Activated naive CD8-positive, alpha-beta T cell treated with anti-CD3 and anti-CD28 coated beads, Interleukin-2, amount 50 U/mL, for 16 hours (primary cell): ENCODE measurements at places on chromosomes 12 and 14.

DNA sequence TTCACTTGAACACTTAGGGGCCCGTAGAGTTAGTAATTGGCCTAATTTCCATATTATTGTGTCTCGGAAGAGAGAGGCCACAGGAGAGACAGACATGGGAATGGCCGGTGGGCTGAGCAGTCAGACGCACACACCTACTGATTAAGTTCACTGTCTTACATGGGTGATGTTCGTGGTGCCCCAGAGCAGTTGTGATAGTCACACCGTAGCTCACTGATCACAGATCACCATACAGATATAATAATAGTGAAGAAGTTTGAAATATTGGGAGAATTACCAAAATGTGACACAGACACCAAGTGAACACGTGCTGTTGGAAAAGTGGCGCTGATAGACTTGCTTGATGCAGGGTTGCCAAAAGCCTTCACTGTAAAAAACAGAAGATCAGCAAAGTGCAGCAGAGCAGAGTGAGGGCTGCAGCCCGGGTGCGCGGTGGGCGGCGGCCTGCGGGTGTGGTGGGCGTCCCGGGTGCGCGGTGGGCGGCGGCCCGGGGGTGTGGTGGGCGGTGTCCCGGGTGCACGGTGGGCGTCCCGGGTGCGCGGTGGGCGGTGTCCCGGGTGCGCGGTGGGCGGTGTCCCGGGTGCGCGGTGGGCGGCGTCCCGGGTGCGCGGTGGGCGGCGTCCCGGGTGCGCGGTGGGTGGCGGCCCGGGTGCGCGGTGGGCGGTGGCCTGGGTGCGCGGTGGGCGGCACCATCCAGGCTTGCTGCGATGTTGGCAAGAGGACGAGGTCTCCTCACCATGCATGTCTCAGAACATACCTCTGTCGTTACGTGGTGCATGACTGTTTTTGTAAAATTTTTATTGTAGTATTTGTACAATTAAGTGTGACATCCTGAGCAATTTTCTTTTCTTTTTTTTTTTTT, 34.3 kb upstream of the TEX22 start:
- peak; percentile 12 for DNase-seq

GRCh38 chr12:57046086-57046791, 3.7 kb downstream of the MYO1A start:
- DNase-seq: no peak

DNA sequence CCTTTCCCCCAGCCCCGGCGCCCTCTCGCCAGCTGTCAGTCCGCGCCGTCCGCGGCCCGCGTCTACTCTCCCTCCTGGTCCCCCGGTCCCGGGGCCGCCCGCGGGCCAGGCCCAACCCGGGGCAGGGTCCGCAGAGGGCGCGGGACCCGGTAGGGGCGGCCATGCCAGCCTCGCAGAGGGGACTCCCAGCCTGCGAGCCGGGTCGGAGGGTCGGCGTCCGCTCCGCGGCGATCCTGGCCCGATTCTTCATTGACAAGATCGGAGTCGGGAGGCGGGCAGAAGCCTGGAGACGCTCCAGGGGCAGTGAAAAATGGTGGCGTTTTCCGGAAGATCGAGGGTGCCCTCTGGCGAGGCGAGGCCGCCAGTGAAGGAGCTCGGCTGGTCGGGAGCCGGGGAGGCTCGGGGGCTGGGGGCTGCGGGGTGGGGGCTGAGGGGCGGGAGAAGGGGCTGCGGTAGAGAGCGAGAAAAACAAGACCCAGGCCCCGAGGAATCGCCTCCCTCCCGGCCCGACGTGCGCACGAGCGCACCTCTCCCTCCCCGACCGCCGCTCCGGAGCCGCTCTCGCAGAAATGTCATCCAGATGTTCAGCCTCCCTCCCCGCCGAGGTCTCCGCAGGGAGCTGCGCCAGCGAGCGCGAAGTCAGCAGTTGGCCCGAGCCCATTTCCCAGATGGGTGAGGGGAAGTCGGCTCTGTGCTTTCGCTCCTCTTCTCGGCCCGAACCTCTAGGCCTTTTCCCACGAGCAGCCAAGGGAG, 647 bp upstream of the TGFB3 start:
- DNase-seq: peak; percentile 25

DNA sequence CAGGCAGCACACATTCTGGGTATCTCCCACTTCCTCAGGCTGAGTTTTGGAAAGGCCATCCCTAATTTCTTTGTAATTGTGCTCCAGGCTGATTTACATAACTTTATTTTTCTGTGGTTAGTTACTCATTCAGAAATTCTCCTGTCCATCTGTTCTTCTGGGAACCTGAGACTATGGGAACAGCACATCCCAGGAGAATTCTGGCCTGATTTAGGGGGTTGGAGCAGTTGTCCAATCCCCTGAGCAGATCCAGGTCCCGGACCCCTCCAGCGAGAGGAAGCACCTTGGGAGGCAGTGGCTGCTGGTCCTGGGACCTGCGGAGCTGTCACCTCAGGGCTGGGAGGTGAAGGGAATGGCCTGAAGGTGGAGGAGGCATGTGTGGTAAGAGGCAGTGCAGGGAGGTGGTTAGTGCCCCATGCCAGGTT, 40.4 kb downstream of the TSPAN9 start:
- no peak for DNase-seq

GRCh38 chr12:110233212-110233903, 47.7 kb upstream of the ATP2A2 start:
- no peak for DNase-seq

GRCh38 chr14:94671870-94672444, 59.8 kb downstream of the SERPINA3 start:
- DNase-seq: no peak

GRCh38 chr12:102438047-102438826, 42.1 kb downstream of the IGF1 start:
- DNase-seq: no peak

- no peak for DNase-seq
Observed at GRCh38 chr12:71045781-71046180, 112.0 kb downstream of the TSPAN8 start.

GRCh38 chr12:67917811-67918210, 71.4 kb upstream of the IFNG-AS1 start:
- DNase-seq: no peak

- DNase-seq: no peak
Observed at GRCh38 chr12:6097411-6097810, 27.1 kb downstream of the VWF start.
